ENCODE measurements at places on chromosomes 3 and 15.
A peak's percentile ranks its signal among the peaks of the same experiment; 100 is the strongest.

- no peak for DNase-seq
Observed at GRCh38 chr3:2156244-2156847, 57.7 kb downstream of the CNTN4 start.

DNA sequence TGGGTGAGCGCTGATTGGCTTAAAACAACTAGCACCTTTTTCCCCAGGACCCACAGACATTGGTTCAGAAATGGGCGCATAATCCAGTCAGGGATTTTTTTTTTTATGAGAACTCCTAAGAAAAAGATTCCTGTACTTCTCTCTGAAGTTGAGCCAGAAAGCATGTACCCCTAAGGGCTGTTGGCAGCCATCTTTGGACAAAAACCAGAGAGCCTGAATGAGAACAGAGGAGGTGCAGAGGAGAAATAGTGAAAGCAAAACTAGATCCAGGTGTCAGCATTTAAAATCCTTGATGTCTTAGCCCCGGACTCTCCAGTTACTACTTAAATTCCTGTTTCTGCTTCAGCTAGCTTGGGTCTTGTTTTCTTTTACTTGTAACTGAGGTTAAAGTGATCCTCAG, 1.9 kb upstream of the SLC27A2 start:
- DNase-seq, result no peak

- DNase-seq, result no peak
Observed at GRCh38 chr3:80238152-80238551, 470.4 kb upstream of the ROBO1 start.

GRCh38 chr3:10354361-10355015, 33.6 kb upstream of the SEC13 start:
- no peak for DNase-seq

DNA sequence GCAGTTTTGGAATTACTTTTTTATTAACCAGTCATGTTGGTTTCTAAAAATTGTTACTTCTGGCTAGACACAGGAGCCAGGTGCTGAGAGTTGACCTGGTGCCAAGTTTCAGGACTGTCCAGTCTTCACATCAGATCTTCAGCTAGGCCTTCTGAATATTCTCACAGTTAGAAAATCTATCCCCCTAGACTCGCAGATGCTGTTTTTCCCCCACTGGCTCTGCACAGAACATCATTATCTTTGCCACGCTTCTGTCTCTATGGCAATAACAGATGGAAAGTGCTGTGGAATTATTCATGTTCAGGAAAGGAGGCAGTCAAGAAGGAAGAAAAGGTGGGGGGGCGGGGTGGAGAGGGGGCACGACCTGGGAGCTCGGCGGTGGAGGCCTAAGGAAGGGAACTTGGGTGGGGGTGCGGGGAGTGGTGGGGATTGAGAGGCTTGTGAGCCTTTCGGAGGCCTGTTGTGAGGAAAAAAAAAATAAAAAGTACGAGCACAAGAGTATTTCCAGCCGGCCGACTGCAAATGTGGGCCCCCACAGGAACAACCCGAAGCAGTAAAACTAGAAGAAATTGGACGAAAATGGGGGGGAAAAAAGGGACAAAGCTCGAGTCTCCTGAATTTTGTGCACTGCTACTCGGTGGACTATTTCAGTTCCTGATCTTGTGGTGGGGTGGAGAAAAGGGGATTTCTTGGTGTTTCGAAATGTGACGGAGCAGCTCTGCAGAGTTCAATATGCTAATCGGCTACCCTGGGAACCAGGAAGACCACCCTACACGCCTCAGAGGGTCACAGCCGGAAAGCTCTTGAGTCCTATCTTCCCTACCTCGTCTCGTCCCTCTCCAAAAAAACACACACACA, 1.5 kb upstream of the SKIL start:
- peak; percentile 52 for DNase-seq

- DNase-seq, result peak; percentile 14
Observed at GRCh38 chr3:127908202-127908601, 6.8 kb upstream of the KBTBD12 start.

GRCh38 chr3:179045719-179046402, 25.7 kb downstream of the ZMAT3 start:
- no peak for DNase-seq

DNA sequence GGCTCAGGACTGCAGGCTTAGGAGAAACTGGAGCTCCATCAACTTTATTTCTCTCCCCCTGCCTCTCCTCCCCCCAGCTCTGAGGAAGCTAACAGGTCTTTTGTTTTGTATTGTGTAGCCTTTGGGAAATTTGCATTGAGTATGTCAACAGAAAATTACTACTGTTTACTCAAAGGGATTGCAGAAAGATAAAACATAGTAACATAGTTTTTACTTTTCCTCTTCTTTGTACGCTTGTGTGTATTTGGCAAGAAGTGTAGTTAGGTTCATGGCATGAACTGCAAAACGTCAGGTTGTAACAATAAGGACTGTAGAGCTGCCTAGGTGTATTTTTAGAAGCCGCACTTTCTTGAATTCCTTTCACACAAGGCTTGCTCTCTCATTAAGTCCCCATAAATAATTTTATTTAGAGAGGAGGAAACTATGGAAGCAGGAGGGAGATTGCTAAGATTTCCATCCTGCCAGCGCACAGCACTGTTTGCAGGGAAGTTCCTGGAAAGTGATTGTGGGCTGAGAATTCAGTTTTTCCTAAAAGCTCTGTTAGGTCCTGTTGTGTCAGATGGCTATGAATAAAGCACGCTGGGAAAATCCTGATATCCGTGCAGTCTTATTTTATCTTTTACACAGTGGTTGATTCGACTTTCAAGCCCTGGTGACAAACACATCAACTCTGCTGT, 21.1 kb upstream of the SATB1 start:
- no peak for DNase-seq

DNA sequence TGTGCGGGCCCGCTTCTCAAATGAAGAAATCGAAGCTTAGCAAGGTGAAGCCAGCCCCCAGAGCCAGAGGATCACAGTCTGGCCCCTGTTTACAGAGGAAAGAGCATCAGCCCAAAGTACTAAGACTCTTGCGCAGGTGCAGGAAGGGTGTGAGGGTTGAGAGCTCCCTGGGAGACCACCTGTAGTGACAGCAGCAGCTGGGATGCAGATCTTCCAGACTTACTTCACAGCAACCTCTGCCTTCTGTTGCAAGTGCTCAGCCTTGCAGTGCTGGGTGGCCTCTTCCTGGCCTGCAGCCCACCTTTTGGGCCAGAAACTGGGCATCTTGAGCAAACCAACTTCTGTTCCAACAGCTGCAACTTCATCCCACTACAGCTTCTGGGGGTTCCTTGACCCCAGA, 19.7 kb downstream of the SPATA12 start:
- no peak for DNase-seq

GRCh38 chr15:47908950-47909670, 191.8 kb downstream of the SEMA6D start:
- no peak for DNase-seq

- no peak for DNase-seq
Observed at GRCh38 chr3:84783281-84783680, 175.5 kb upstream of the CADM2 start.

DNA sequence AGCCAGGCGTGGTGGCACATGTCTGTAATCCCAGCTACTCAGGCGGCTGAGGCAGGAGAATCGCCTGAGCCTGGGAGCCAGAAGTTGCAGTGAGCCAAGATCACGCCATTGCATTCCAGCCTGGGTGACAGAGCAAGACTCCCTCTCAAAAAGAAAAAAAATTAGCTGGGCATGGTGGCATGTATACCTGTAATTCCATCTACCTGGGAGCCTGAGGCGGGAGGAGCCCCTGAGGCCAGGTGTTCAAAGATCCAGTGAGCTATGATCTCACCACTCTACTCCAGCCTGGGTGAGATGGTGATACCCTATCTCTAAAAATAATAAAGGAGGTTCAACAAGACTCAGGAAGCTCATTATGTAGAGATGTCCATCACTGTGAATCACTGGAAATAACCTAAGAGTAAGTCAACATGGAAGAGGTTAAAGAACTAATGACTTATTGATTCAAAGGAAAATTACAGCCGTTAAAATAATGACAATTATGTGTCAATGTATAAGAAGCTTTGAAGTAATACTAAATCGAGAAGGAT, 19.8 kb upstream of the RAB7A start:
- no peak for DNase-seq

GRCh38 chr3:155179966-155180757, 100.0 kb downstream of the MME start:
- no peak for DNase-seq

DNA sequence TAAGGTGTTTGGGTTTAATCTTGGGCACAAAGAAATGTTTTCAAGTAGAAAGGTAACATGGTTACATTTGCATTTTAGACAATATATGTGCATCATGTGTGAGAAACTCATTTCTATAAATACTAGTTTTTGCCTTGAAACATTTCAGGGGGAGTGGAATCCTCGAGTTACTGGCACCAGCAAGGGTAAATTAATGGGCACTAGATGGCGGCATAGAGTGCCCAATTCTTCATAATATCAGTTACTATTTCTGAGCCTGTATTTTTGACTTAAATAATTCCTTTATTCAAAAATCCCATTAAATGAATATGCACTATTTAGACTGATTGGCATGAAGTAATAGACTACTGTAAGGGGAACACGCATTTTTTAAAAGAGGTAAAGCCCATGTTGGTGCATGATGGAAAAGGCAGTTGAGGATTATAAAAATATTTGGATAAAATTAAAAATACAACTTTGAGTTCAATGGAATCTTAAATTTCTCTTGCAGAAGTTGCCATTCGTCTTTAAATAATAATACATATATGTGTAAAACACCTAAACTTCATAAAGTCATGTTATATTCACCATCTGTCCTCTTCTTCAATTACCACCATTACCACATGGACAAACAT, 106.3 kb downstream of the ZBTB20 start:
- DNase-seq, result no peak

- no peak for DNase-seq
Observed at GRCh38 chr3:109050591-109051167, 67.3 kb downstream of the MORC1 start.

DNA sequence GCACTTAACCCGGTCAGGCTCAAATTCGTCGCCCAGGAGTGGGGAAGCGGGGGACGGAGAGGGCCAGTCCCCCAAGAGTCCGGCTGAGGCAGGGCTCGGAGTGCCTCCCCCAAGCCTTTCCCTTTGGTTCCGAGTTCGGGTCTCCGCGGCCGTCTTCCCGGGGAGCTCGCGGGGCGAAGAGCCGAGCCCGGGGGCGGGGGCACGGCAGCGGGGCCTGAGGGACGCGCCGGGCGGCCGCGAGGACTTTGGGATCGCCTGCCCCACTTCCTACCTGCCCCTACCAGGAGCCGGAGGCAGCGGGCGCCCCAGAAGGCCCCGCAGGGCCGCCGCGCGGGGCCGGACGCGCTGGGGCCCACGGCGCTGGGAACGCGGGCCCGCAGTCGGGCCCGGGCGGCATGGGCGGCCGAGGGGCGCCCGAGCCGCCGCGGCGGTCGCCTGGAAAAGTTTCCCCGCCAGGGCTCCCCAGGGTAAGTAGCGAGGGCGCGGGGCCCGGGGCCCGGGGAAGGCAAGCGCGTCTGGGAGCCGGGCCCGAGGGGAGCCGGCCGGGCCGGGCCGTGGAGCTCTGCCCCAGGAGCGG, 2.8 kb downstream of the FURIN start:
- no peak for DNase-seq

GRCh38 chr3:99410789-99411311, 227.5 kb upstream of the COL8A1 start:
- DNase-seq, result no peak

DNA sequence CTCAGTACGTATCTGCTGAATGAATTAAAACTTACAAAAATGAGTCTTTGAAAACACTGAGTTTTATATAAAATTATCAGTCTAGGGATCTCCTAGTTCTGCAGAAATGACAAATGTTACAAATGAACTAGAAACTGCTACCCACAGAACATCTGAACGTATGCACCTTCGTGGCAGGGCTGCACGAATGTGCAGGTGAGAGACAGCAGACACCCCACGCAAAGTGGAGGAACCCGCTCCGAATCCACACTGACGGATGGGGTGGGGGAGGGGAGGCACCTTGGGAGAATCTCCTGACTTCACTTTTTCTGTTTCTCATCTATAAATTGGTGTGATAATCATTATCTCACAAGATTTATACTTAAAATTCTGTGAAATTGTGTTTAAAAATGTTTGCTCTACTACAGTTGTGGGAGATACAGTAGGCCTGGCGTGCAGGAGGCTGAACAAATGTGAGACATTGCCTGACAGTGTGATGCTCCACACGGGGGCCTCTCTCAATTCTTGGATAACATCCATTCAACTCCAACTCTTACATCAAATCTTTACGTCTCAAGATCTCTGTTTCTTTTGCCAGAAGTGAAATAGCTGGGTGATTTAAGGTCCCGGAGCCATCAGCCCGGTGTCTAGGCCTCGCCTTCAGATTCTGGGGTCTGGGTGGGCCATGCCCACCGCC, 86.9 kb downstream of the ATP10A start:
- no peak for DNase-seq

DNA sequence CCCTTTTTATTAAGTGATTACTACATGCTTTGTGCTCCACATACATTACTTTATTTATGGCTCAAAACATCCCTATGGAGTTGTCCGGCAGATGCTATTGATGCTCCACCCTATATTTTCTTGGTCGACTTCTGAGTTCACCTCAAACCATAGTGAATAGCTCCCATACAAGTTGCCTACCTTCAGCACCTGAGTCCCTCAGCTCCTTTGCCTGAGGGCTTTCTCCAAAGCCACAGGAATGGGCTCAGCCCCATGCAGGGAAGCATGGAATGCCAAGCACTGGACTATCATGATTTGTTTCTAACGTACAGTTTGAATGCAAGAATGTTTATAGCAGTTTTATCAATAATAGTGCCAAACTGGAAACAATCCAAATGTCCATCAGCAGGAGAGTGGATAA, 124.8 kb upstream of the TNIK start:
- DNase-seq, result no peak

GRCh38 chr15:29668120-29668602, 154.1 kb downstream of the TJP1 start:
- DNase-seq, result no peak

DNA sequence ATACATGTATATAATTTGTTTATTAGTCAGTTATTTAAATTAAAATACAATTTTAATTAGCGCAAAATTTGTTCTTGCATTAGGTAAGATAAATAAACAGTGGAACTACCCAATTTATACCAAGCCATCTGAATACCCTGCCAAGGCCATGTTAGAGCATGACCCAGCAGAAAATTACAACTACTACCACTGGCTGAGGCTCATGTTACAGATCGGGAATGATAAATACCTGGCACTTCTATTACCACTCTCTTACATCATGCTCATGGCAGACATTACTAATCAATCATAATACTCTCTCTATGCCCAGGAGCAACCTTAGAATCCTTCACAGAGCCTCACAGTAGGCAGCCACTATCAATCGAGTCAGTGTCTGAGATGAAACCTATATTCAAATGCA, 21.2 kb upstream of the LMOD3 start:
- no peak for DNase-seq

- DNase-seq, result no peak
Observed at GRCh38 chr3:17967111-17967510, 224.7 kb upstream of the TBC1D5 start.
